LHCN-M2 (cell line): ENCODE measurements at places on chromosomes 16 and 17. TPM values are rescaled to one million over a fixed set of nuclear protein-coding genes. Genes with fewer than 3 reads are reported as not detected.

The MFSD6L gene
- total RNA-seq, result not detected in 2 replicates

The CA7 gene
- total RNA-seq, result not detected in 2 replicates

The SLX1B gene
- total RNA-seq, result 35.2 and 49.4 TPM in 2 replicates

- DNase-seq, result no peak
Measured at GRCh38 chr17:42900460-42901331, at the start of gene G6PC1. Gene G6PC1, plus strand, starts transcription at chr17:42900799. Its CDS starts 78 bp downstream, at chr17:42900877.

- DNase-seq, result peak; percentile 98
Measured at GRCh38 chr17:50027881-50028735, 27.8 kb upstream of the ITGA3 start.
